ENCODE measurements at places on chromosomes 6 and 20. TPM values are rescaled to one million over a fixed set of nuclear protein-coding genes. Genes with fewer than 3 reads are reported as not detected.

Gene CCN5
- not detected for total RNA-seq

Gene SSTR4
- total RNA-seq: not detected

Gene ATP9A
- total RNA-seq: 15.2 TPM

Gene ZNF133
- total RNA-seq: 27.9 TPM

Gene TPD52L2
- 105 TPM for total RNA-seq

Gene SLC22A23
- total RNA-seq: 24.9 TPM

Gene RHAG
- total RNA-seq: not detected

Gene LCA5
- 3.5 TPM for total RNA-seq

DNA sequence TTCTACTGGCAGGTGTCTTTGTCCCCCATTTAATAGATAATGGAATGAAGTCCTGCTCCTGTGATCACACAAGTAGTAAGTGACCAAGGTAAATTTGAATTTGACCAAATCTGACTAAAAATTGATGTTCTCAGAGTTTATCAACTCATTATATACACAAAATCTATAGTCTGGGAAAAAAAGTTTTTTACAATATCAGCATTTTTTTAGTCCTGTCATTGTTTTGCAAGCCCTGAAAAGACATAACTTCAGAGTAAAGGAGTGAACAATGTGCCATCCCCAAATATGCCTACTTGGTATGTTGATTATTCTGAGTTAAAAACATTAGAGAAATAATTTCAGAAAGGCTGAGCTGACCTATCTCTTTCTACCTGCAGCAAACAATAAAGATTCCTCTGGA is 114.2 kb downstream of the C6orf58 start:
- no peaks in the 10 kb centered on the region for H3K27me3 ChIP-seq
- H3K4me1 ChIP-seq: no peaks in the 10 kb centered on the region
- no peak for DNase-seq
- H3K4me3 ChIP-seq: no peak overlapping the region
- H3K36me3 ChIP-seq: no peaks in the 10 kb centered on the region

DNA sequence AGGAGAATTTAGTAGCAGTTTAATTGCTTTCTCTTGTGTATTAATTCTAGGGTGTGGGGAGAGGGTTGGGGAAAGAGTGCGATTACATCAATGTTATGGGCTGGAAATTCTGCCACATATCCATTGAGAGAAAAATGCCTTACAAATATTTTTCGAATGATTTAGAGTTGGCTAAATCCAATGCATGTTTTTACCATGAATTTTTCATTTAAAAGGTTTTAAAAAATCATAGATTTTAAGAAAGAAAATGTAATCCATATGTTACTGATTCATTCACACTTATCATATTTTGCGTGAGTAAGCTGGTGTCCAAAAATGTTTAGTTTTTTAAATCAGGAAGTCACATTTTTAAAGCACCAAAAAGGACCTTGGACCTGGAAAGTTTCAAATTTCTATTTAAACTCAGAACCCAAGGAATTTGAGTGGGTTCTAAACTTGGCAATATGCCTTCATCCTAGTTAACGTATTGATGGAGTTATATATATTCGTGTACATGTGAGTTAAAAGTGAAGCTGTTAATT is 627.4 kb upstream of the CITED2 start:
- H3K36me3 ChIP-seq: no peaks in the 10 kb centered on the region
- no peak for DNase-seq
- no peak overlapping the region for H3K27ac ChIP-seq
- H3K27me3 ChIP-seq: no peaks in the 10 kb centered on the region
- no peaks in the 10 kb centered on the region for H3K4me1 ChIP-seq
- no peak overlapping the region for H3K4me3 ChIP-seq

DNA sequence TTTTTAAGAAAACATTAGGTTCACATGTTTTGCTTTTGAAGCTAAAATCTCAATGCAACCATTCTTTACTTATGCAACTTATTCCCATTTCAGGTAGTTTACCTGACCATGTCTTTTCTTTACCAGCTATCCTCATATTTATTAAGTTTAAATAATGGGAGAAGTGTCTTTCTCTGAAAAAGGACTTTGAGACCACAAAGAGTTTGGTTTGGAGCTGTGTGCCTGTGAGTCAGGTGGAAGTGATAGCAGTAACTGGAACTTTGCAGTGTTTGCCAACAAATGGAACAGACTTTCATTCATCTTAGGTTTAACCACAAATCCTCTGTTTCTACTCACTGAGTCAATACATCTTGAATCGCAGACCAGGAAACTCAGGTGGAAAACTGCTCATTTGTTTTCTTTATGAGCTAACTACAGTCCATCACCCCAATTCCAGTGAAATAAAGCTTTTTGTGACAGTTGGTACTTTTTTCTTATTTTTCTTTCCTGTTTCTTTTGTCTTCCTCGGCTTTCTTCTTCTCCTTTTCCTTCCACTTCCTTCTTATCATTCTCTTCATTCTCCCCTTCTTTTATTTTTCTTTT is 148.3 kb upstream of the RIN2 start:
- no peak for DNase-seq
- H3K36me3 ChIP-seq: no peaks in the 10 kb centered on the region
- no peak overlapping the region for H3K4me3 ChIP-seq
- no peak overlapping the region for H3K27ac ChIP-seq
- no peaks in the 10 kb centered on the region for H3K27me3 ChIP-seq

DNA sequence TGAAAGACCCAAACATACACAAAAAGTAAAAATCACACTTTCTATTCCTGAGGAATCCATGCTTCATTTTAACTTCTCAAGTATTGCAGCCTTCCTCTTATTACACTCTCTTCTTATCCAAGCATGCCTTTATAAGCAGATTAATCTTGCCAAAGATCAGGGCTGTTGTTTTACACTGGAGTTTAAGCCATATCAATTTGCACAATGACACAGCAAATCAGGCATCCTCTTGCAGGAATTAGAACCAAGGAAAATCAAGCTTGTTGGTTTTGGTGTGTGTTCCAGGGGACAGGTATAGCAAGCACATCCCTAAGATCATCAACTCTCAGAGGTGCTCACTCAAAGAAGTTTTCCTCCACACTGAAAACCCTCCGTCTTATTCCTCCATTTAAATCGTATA is 69.5 kb downstream of the CYP39A1 start:
- H3K36me3 ChIP-seq: no peaks in the 10 kb centered on the region
- no peak for DNase-seq
- no peaks in the 10 kb centered on the region for H3K27me3 ChIP-seq
- H3K27ac ChIP-seq: no peak overlapping the region
- H3K4me1 ChIP-seq: no peaks in the 10 kb centered on the region

- H3K27me3 ChIP-seq: no peaks in the 10 kb centered on the region
- no peaks in the 10 kb centered on the region for H3K36me3 ChIP-seq
- no peak overlapping the region for H3K4me3 ChIP-seq
Observed at GRCh38 chr20:44253528-44253927, 6.4 kb downstream of the GDAP1L1 start.

DNA sequence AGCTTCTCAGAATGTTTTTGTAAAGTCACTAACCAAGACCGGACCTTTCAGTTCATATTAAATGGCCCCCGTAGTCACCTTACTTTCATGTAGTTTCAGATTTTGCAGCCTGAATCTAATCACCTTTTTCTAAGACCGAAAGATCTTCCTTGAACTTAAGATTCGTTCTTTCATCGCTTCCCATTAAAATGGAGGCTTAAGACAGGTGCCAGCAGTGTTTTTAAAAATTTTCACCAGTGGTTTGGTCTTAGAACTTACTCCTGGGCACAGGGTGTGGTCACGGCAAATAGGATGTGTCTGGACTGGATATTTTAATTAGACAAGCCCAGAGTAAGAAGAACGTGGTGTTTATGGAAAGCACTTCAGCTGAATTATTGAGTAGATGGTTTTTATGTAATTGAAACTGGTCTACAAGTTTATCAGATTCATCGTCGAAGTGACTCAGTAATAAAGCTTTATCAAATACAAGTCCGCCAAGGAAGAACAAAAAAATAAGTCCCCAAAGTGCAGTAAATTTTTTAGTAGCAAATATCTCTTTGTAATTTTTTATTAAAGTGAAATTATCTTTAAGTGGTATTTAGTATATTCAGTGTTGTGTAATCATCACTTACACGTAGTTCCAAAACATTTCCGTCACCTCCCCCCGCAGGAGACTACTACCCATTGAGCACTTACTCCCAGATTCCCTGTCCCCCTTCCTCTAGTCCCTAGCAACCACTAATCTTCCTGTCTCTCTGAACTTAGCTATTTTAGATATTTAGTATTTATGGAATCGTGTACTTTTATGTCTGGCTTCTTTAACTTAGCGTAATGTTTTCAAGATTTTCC is 868 bp downstream of the SRSF3 start:
- H3K36me3 ChIP-seq: peaks cover 34% of the 10 kb centered on the region
- DNase-seq: peak; percentile 53
- no peaks in the 10 kb centered on the region for H3K27me3 ChIP-seq
- peaks cover 29% of the 10 kb centered on the region for H3K4me1 ChIP-seq
- peak overlapping the region; percentile 98 for H3K27ac ChIP-seq
